HFFc6 (cell line): ENCODE measurements at places on chromosomes 4 and X. TPM values are rescaled to one million over a fixed set of nuclear protein-coding genes. Genes with fewer than 3 reads are reported as not detected.

The PARM1 gene
- total RNA-seq, result 0.09 to 0.17 TPM in 2 of 3 replicates, not detected in the other

The TLR8 gene
- not detected in 3 replicates for total RNA-seq

The CTAG1A gene
- not detected in 3 replicates for total RNA-seq

The GABRG1 gene
- total RNA-seq, result not detected in 3 replicates

The NR3C2 gene
- total RNA-seq, result 0.17 to 0.21 TPM in 2 of 3 replicates, not detected in the other

The SYN1 gene
- 0.13 to 0.21 TPM in 2 of 3 replicates, not detected in the other for total RNA-seq

The MAGED4 gene
- total RNA-seq, result 35.9 and 54.8 TPM in 2 replicates

- DNase-seq, result peak; percentile 64
- H3K4me3 ChIP-seq, result no peak overlapping the region
- H3K36me3 ChIP-seq, result no peaks in the 10 kb centered on the region
- H3K4me1 ChIP-seq, result peaks cover 12% of the 10 kb centered on the region
Measured at GRCh38 chr4:18756671-18757070, 735.1 kb upstream of the LCORL start.

GRCh38 chr4:113504422-113504821 lies 257.1 kb downstream of the CAMK2D start:
- no peak overlapping the region for H3K27ac ChIP-seq
- peaks cover 31% of the 10 kb centered on the region for H3K36me3 ChIP-seq
- peaks cover 16% of the 10 kb centered on the region for H3K4me1 ChIP-seq
- no peak overlapping the region for H3K4me3 ChIP-seq

DNA sequence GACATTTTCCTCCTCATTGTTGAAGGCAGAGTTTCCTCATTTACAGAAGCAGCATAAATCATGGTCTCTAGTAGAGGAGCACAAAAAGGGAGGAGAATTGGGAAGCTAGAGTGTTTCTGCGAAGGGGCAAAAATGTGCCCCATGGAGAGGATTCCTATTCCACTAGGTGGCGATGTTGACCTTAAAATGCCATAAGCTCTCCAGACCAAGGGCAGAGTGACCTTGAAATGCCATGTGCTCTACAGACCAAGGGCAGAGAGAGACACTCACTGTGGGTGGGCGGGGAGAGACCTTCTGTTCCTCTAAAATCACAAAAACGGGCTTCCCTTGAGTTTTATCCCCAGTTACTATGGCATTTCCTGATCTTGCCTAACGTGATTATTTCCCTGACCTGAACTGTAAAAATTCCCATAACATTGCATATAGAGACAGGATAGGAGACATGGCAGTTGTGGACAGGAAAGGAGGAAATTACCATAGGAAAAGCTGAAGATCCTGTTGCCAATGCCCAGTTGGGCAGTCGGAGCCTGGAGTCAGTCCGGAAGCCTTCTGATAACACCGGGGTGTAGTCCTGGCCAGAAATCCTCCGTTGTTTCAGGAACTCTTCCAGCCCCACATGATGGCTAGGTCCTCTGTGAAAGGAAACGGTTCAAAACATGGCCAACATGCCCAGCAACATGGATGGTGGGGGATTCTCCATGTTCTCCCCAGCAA lies 567.7 kb downstream of the MAGEB5 start:
- no peaks in the 10 kb centered on the region for H3K4me1 ChIP-seq
- no peaks in the 10 kb centered on the region for H3K27me3 ChIP-seq
- H3K36me3 ChIP-seq, result no peaks in the 10 kb centered on the region
- no peak for DNase-seq

- H3K27ac ChIP-seq, result no peak overlapping the region
- H3K27me3 ChIP-seq, result no peaks in the 10 kb centered on the region
- no peak for DNase-seq
- H3K4me3 ChIP-seq, result no peak overlapping the region
- 0 out of 2 replicates have a peak, but pooled peaks cover 6% of the 10 kb centered on the region for H3K36me3 ChIP-seq
Measured at GRCh38 chr4:53000560-53000959, 138.4 kb downstream of the RASL11B start.
